ENCODE measurements at places on chromosomes 11 and 22. TPM values are rescaled to one million over a fixed set of nuclear protein-coding genes. Genes with fewer than 3 reads are reported as not detected.

SGSM1 gene
- total RNA-seq = under 0.01 TPM

USP35 gene
- 25.3 TPM for total RNA-seq

SEC14L3 gene
- not detected for total RNA-seq

OR4D5 gene
- not detected for total RNA-seq

GLYATL2 gene
- total RNA-seq = not detected

ANGPTL5 gene
- total RNA-seq = not detected

WBP2NL gene
- 0.23 TPM for total RNA-seq

RAPSN gene
- 0.12 TPM for total RNA-seq

CCDC81 gene
- total RNA-seq = under 0.01 TPM

CRYBB3 gene
- not detected for total RNA-seq

SLC22A12 gene
- total RNA-seq = not detected

ME3 gene
- 55.0 TPM for total RNA-seq

PRRG4 gene
- total RNA-seq = not detected

SLC17A6 gene
- not detected for total RNA-seq

DNHD1 gene
- total RNA-seq = 3.3 TPM

TRPC6 gene
- under 0.01 TPM for total RNA-seq

ALDH3B1 gene
- total RNA-seq = 18.6 TPM

CRYBB2 gene
- total RNA-seq = not detected

PLEKHB1 gene
- 1.1 TPM for total RNA-seq

IGF2 gene
- total RNA-seq = 0.83 TPM

MPPED1 gene
- not detected for total RNA-seq

MPPED2 gene
- not detected for total RNA-seq

GSTP1 gene
- 443 TPM for total RNA-seq

KCNA4 gene
- total RNA-seq = 0.59 TPM

NPAS4 gene
- not detected for total RNA-seq

SPON1 gene
- total RNA-seq = 26.8 TPM

ZP1 gene
- total RNA-seq = 0.12 TPM

NFRKB gene
- total RNA-seq = 10.2 TPM

TRIM48 gene
- not detected for total RNA-seq

PHF21B gene
- total RNA-seq = not detected

UCP3 gene
- total RNA-seq = 0.12 TPM

AHNAK gene
- total RNA-seq = 257 TPM

FOLR3 gene
- 5.5 TPM for total RNA-seq

SYT13 gene
- not detected for total RNA-seq

OTOG gene
- not detected for total RNA-seq

UQCC3 gene
- 14.4 TPM for total RNA-seq

P4HA3 gene
- total RNA-seq = 19.2 TPM

PPP1CA gene
- total RNA-seq = 81.6 TPM

OR8A1 gene
- not detected for total RNA-seq

C22orf23 gene
- total RNA-seq = 0.15 TPM

SIRT3 gene
- total RNA-seq = 8.7 TPM

ELF5 gene
- not detected for total RNA-seq

CBX6 gene
- total RNA-seq = 24.6 TPM

SPCS2 gene
- 22.3 TPM for total RNA-seq

ELFN2 gene
- total RNA-seq = not detected

OR52A1 gene
- not detected for total RNA-seq

LAYN gene
- total RNA-seq = 6.5 TPM

APOL6 gene
- total RNA-seq = 26.2 TPM

WT1 gene
- 0.15 TPM for total RNA-seq

CD3G gene
- total RNA-seq = not detected

OVOL1 gene
- not detected for total RNA-seq

NUDT8 gene
- 3.6 TPM for total RNA-seq

OR8D4 gene
- total RNA-seq = not detected

ABCC8 gene
- total RNA-seq = not detected

CATSPERZ gene
- total RNA-seq = 0.15 TPM

Measured in smooth muscle cell of the coronary artery (primary cell).